ENCODE measurements at places on chromosomes 11 and 22.

DNA sequence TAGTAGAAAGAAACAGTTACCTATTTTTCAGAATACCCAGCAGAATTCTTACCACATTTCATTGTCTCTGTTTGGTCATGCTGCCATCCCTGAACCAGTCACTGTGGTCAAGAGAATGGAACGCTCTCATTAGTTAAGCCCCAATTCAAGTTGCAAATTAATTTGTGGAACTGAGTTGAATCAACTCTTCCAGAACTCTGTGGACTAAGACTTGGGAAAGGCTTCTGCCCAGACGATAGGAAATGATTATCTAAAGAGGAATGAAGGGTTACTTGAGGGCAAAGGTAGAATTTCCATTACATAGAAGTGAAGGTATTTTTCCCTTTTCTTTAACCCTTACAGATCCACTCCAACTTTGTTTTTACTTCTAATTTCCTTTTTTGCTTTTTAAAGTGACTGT is 286.4 kb downstream of the DYNC2H1 start:
- DNase-seq, result peak; percentile 24

DNA sequence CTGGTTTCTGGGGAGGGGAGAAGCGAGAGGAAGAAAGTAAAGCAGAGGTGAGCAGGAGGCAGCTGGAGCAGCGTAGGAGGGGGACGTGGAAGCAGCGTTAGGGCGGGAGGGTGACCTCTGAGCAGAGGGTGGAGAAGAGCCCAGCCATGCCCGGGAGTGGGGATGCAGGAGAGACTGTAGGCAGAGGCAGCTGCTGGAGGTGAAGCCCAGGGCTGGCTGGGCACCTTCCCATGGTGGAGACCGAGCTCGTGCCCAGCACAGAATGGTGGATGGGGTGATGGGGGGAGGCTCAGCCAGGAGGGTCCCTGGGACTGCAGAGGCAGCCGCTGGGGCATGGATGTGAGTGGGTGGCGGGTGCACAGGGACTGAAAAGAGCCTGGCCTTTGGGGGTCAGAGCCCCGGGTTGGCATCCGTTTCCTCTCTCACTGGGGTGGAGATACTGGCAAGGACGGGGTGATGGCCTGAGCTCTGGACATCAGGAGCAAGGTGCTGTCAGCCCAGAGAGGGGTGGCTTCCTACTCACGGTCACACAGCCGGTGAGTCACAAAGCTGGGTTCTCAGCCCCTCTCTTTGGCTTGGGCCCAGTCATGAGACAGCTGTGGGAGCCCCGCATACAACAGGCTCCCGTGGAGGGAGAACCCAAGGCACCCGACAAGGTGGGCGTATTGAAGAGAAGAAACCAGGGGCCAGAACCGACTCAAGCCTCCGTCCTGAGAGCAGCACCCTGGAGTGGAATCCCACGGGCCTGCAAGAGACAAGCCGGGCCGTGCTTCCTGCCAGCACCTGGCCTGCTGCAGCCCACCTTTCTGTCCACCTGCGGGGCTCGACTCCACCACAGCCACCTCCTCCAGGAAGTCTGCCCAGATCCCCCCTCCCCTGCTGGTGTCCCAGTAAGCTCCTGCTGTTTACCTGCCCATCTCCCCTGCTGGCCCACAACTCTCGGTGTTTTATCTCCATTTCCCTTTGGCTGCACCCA is 45.8 kb upstream of the FGF3 start:
- no peak for DNase-seq

DNA sequence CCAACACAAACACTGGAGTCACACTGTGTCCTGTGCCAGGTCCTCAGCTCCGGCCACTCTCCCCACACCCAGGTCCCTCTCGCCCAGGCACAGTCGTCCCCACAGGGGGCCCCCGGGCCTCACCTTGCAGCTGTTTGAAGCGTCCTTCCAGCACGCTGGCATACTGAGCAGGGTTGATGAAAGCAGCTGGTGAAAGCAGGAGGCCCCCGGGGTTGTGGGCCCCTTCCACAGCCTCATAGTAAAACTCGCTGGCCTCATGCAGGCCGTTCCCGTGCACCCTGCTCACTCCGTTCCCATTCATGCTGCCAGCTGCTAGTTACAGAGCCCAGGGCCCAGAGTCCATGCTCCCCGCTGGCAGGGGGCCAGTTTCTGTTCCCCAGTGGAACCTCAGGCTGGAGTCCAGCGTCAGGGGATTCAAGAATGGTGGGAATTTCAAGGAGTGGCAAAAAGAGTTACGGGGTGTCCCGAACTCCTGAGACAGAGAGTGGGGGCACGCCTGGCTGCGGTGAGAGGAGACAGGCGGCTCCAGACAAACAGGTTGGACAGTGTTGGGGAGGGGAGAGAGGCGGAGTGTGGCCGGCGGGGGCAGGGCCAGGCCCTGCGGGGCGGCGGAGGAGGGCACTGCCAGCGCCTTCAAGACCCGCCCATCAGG is 10.6 kb downstream of the SPTBN2 start:
- peak; percentile 55 for DNase-seq

- no peak for DNase-seq
Measured at GRCh38 chr11:103228807-103229206, 119.6 kb downstream of the DYNC2H1 start.

- no peak for DNase-seq
Measured at GRCh38 chr11:128928400-128928799, 14.3 kb downstream of the TP53AIP1 start.

DNA sequence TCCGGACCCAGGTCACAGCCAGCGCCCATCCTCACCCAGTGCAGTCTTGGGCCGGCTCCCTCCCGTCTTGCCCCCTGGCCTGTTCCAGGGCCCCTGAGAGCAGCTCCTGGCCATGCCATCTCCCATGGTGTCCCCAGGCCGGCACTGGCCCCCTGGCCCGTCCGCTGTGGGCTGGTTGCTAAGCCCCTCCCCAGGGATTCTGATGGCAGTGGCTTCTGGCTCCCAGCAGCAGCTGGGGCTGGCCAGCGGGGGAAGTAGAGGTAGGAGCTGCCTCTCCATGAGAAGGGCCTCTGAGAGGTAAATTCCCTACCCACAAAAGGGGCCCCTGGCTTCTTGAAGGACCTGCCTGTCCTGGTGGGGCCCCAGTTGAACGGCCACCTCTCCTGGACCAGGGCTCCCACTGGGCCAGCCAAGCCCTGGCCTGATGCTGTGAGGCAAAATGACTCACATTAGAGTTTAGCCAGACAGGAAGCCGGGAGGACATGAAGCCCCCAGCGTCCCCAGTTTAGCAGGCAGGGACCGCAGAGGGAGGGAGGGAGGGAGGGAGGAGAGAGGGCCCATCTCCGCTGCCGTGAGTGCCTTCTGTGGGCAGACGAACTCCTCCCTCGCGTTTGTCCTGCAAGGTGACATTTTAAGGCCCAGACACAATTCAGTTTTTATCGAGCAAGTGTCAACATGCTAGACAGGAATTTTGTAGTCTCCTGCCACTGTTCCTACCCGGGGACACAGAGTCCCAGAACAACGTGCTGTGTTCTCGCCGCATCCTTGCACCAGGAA is 32.9 kb upstream of the GAL start:
- DNase-seq, result peak; percentile 5

DNA sequence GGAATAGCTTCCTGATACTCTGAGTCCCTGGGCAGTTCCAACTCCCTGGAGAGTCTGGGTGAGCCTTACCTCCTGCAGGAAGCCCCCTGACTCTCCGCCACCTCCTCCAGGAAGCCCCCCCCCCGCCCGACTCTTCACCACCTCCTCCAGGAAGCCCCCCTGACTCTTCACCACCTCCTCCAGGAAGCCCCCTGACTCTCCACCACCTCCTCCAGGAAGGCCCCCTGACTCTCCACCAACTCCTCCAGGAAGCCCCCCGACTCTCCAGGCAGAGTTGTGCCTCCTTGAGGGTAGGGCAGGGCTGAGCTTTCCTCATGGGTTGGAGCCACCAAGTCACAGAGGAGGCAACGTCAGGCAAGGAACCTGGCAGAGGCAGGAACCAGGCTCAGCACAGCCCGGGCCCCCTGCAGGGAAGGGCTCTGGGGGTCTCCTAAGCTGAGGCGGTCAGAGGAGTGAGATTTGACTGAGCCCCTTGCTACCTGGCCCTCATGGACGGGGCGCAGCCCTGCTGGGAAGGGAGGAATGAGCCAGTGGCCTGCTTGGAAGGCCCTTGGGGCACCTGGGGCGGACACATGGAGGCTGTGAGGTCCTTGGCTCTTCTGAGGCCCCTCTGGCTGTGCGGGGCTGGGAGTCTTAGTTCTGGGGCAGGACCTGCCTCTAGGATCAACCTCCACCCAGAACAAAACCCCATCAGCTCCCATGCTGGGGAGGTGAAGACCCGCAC is 18.1 kb downstream of the MRGPRG start:
- DNase-seq, result no peak

DNA sequence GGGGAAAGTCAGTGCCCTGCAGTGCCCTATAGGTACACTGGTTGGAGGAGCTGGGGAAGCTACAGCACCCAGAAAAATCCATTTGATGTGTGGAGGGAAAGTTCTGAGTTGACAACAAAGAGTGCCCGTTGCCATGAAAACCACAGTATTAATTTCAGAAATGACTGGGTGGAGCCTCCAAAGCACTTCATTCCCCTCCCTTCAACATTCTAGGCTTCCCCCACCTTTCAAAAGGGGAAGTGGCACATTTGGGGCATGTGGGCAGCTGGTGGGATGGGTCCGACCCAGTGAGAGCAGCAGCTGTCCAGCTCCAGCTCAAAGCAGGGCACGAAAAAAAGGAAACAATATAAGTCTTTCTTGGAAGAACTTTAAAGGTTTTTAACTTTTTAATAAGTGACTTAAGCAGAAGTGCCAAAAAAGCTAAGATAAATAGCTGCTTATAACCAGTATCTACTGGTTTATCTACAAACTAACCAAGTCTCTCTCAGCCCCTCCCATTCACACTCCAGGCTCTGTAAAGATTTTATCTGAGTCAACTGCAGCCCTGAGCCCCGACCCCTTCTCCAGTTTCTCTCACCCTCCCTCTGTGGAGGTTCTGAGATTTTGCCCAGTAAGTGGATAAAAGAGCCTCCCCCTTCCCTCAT is 9.0 kb upstream of the AHNAK start:
- DNase-seq, result peak; percentile 53

Data from hepatocyte (in vitro differentiated cells).